Psoas muscle (tissue), 8 donors: ENCODE measurements at places on chromosomes 4 and X.

DNA sequence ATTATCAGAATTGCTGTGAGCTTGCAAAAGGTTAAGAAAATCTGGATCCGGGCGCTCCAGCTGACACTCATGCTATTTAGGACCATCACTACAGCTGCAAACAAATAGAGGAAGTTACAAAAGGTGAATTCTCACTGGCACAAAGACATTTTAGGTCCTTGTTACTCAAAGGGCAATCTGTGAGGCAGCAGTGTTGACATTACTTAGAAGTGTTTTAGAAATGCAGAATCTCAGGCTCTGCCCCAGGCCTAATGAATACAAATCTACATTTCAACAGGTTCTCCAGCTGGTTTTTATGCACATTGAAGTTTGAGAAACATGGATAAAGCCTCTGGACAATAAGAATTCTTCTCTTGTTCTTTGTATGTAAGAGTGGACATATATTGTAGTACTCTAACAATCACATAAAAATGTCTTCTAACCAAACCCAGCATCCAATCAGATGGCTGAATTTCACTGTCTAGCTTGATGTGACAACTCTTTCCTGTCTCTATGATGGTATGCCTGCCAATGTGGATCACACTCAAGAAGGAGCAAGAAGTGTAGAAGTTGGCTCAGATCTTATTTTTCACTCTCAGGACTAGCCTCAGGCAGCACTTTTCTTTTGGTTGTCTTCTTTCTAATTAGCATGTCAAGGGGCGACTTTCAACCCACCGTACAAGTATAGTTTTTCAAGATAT lies 18.8 kb downstream of the SLC7A11 start:
- no peak for DNase-seq

GRCh38 chr4:86788826-86789225 lies 60.4 kb downstream of the SLC10A6 start:
- no peak for DNase-seq

DNA sequence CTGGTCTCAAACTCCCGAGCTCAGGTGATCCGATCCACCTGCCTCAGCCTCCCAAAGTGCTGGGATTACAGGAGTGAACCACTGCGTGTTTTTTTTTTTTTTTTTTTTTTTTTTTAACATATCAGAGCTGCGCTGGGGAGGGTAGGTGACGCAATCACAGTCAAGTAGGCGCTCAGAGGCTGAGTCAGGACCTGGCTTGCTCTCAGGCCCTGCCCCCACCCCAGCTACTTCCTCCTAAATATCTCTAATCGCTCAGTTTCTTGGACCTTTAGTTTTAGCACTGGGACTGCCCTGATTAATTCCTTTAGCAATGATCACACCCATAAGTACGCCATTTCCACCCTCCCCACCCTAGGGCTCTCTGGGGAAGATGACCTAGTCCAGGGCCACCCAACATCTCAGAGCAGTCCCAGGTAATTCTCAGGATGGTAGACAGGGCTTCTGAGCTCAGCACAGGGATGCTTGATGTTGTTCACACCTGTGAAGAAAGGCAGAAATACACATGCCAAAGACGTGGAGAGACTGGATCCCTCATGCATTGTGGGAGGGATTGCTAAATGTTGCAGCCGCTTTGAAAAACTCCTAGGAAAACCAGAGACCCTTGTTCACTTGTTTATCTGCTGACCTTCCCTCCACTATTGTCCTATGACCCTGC lies 50.2 kb downstream of the DDX3X start:
- peak; percentile 72 for DNase-seq

DNA sequence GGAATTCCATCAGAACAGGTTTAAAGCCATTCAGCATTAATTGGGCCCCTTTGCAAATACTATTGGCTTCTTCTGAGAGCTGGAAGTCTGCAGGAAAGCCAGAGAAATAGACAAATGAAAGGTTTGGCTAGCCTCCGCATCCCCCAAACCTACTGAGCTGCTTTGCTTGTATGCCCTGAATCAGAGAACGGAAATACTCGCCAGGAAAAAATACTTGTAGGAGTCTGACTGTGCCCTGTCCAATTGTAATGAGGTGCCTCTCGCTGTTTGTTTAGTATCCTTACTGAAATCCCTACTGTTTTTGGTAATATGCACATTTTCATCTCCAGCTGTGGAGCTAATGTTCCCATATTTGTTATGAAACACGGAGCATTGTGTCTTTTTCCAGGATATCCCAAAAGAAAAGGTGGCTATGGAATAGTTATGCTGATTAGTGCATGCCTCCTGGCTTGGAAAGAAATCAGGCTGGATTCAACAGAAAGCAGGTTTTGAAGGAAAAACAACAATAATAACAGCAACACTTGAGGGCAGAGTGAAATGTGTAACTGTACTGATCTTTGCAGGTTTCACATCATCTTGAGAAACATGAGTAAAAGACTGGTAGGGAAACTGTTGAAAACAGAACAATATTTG lies 50.7 kb upstream of the NLGN4X start:
- no peak for DNase-seq

DNA sequence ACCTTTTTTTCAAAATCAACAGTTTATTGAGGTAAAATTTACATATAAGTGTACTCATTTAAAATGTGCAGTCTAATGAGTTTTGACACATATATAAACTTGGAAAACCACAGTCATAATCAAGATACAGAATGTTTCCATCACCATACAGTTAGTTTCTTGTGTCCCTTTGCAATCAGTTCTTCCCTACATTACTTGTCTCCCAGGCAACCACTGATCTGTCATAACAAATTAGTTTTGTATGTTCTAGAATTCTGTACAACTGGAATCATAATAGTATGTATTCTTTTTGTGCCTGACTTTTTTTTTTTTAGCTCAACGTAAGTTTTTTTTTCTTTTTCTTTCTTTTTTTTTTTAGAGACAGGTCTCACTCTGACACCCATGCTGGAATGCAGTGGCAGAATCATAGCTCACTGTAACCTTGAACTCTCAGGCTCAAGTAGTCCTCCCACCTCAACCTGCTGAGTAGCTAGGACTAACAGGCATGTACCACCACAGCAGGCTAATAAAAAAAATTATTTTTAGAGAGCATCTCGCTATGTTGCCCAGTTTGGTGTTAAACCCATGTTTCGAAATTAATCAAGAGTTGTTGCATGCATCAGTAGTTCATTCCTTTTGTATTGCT lies 26.9 kb downstream of the ARFIP1 start:
- DNase-seq, result no peak

- DNase-seq, result no peak
Observed at GRCh38 chrX:149131774-149132173, 373.3 kb downstream of the IDS start.

GRCh38 chr4:37317104-37317643 lies 72.6 kb downstream of the NWD2 start:
- no peak for DNase-seq

- no peak for DNase-seq
Observed at GRCh38 chrX:130728208-130728607, 174.8 kb downstream of the ENOX2 start.

- no peak for DNase-seq
Observed at GRCh38 chr4:89109841-89110540, 1.3 kb upstream of the TIGD2 start.

DNA sequence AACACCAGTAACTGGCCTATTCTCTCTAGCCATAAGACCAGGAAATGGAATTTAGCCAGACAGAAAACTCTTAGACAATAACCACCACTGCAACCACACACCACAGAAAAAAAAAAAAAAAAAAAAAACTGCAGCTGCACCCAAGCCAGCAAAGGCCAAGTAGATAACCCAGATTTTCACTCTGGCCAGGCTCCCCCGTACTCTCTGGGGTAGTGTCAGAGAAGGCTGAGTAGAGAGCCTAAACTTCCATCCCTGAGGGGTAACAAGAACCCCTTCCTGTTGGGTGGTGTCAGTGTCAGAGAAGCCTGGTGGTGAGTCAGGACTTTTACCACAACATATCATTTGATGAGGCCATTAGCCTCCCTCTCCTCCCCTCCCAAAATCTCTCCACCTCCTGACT lies 5.6 kb upstream of the DLG3 start:
- no peak for DNase-seq

DNA sequence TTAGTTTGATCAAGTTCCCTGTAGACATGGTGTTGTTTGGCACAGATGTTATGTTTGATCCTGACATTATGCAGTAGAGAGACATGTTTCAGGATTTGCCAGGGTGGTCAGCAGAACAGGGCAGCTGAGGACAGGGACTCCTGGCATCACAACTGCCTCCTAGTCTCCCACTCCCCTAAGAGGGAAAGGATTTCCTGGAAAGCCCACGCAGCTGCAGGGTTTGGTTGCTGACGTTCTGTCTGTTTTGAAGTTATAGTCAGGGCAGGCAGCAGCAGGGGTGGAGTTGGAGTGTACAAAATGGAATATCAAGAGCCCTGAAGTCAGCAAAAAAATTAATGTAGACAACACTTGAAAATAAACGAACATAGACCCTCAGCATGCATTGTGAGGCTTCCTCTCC lies 125.4 kb downstream of the CPE start:
- no peak for DNase-seq
